ENCODE measurements at places on chromosomes 11 and 22. TPM values are rescaled to one million over a fixed set of nuclear protein-coding genes. Genes with fewer than 3 reads are reported as not detected.

GRCh38 chr22:21590809-21591641, 23.5 kb downstream of the UBE2L3 start:
- H3K4me3 ChIP-seq, result no peak overlapping the region
- peaks cover 4% of the 10 kb centered on the region for H3K27me3 ChIP-seq
- no peak overlapping the region for H3K27ac ChIP-seq
- DNase-seq, result no peak

GRCh38 chr11:129143335-129143734, 48.8 kb downstream of the ARHGAP32 start:
- no peak overlapping the region for H3K4me3 ChIP-seq
- peaks cover 5% of the 10 kb centered on the region for H3K36me3 ChIP-seq
- H3K27ac ChIP-seq, result no peak overlapping the region
- no peak for DNase-seq
- H3K4me1 ChIP-seq, result peaks cover 14% of the 10 kb centered on the region

- no peak for DNase-seq
- H3K4me1 ChIP-seq, result no peaks in the 10 kb centered on the region
- peak overlapping the region; percentile 1 for H3K27ac ChIP-seq
- H3K27me3 ChIP-seq, result no peaks in the 10 kb centered on the region
These were observed 663.2 kb downstream of the CNTN5 start for GRCh38 chr11:99683933-99684332.

GRCh38 chr22:19361501-19362103, 69.9 kb downstream of the HIRA start:
- peaks cover 11% of the 10 kb centered on the region for H3K36me3 ChIP-seq
- no peak for DNase-seq
- H3K4me1 ChIP-seq, result no peaks in the 10 kb centered on the region
- no peak overlapping the region for H3K4me3 ChIP-seq
- H3K27me3 ChIP-seq, result peaks cover 2% of the 10 kb centered on the region

- H3K27me3 ChIP-seq, result peaks cover 17% of the 10 kb centered on the region
- H3K4me1 ChIP-seq, result peaks cover 28% of the 10 kb centered on the region
- H3K36me3 ChIP-seq, result peaks cover 10% of the 10 kb centered on the region
- no peak for DNase-seq
- no peak overlapping the region for H3K4me3 ChIP-seq
These were observed 5.1 kb downstream of the USP35 start for GRCh38 chr11:78193806-78194205.

- H3K27me3 ChIP-seq, result peaks cover 3% of the 10 kb centered on the region
- H3K4me3 ChIP-seq, result no peak overlapping the region
- no peaks in the 10 kb centered on the region for H3K36me3 ChIP-seq
These were observed 5.8 kb downstream of the TSPAN4 start for GRCh38 chr11:848380-848931.

GRCh38 chr22:29341849-29342127, 26.3 kb upstream of the RASL10A start:
- H3K27me3 ChIP-seq, result peaks cover 10% of the 10 kb centered on the region
- H3K4me3 ChIP-seq, result no peak overlapping the region
- H3K36me3 ChIP-seq, result peaks cover 8% of the 10 kb centered on the region
- no peak overlapping the region for H3K27ac ChIP-seq
- DNase-seq, result no peak

DNA sequence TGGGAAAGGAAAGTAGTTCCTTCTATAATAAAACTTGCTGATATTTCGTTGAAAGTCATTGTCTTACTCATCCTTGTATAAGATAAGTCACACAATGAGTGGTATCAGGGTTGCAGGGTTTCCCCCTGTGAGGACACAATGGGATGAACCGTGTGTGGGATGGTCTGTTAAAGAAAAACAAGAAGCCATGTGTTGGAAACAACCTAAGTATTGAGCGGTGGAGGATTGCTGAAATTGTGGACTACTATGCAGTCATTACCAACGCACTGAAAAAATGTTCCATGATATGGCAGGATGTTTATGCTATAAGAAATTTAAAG, 28.6 kb downstream of the PTPRJ start:
- H3K4me3 ChIP-seq, result no peak overlapping the region
- no peaks in the 10 kb centered on the region for H3K36me3 ChIP-seq
- DNase-seq, result no peak
- peaks cover 10% of the 10 kb centered on the region for H3K27me3 ChIP-seq
- no peak overlapping the region for H3K27ac ChIP-seq

- no peak overlapping the region for H3K4me3 ChIP-seq
- peaks cover 9% of the 10 kb centered on the region for H3K27me3 ChIP-seq
- DNase-seq, result no peak
- H3K27ac ChIP-seq, result no peak overlapping the region
These were observed 30.5 kb upstream of the GCAT start for GRCh38 chr22:37777122-37777687.

DNA sequence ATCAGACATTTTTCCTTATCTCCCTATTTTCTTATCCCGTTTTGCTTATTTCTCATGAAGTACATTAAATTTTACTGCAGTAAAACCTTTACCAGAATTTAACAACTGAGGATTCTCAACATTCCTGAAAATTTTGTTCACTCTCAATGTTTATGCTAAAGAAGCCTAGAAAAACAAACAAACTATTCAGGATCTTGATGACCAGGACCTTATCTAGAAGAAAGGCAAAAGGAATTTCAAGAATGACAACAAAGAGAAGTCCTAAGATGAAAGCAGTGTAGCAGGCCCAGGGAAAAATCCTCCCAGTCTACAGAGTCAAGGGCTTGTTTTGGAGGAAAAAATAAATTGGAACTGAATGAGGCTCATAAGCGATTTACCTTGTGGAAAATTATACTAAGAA, 283.3 kb upstream of the ARHGAP42 start:
- no peak overlapping the region for H3K27ac ChIP-seq
- H3K4me3 ChIP-seq, result no peak overlapping the region
- peaks cover 4% of the 10 kb centered on the region for H3K36me3 ChIP-seq
- DNase-seq, result no peak
- no peaks in the 10 kb centered on the region for H3K27me3 ChIP-seq

GRCh38 chr11:795634-796564, 2.2 kb downstream of the SLC25A22 start:
- H3K27ac ChIP-seq, result peak overlapping the region; percentile 96
- DNase-seq, result peak; percentile 78
- H3K36me3 ChIP-seq, result no peaks in the 10 kb centered on the region
- H3K27me3 ChIP-seq, result peaks cover 7% of the 10 kb centered on the region
- H3K4me1 ChIP-seq, result peaks cover 8% of the 10 kb centered on the region
- peak overlapping the region; percentile 88 for H3K4me3 ChIP-seq

- H3K36me3 ChIP-seq, result no peaks in the 10 kb centered on the region
- no peaks in the 10 kb centered on the region for H3K4me1 ChIP-seq
- DNase-seq, result no peak
- H3K27me3 ChIP-seq, result no peaks in the 10 kb centered on the region
- H3K27ac ChIP-seq, result no peak overlapping the region
These were observed 28.7 kb upstream of the WT1 start for GRCh38 chr11:32464078-32464477.

DNA sequence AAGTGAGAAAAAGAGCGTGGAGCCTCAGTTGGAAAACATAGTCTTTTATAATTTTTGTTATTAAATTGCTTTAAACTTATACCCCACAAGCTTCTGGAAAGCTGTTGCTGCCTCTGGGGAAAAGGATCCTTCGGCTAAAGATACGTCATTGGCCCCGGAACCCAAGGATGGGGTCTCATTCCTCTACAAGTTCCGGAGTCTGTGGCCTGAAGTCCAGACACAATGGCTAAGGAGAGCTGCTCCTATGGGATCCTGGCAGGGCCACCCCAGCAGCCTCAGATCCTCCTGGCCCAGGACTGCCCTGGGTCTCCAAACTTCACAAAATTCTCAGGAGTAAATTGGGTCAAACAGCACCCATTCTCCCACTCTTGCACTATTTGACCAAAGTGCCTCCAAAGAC, 5.9 kb downstream of the WT1 start:
- H3K27me3 ChIP-seq, result peaks cover 49% of the 10 kb centered on the region
- no peak overlapping the region for H3K27ac ChIP-seq
- no peak for DNase-seq
- no peak overlapping the region for H3K4me3 ChIP-seq

The C1QTNF5 gene
- 0.32 TPM for total RNA-seq

The RFPL3 gene
- total RNA-seq, result not detected

The PRSS23 gene
- 20.2 TPM for total RNA-seq
